Stimulated activated CD4-positive, alpha-beta T cell treated with anti-CD3 and anti-CD28 coated beads, Interleukin-12 subunit alpha, Interleukin-12 subunit beta, amount 100 ng/mL, for 48 hours (primary cell): ENCODE measurements at places on chromosomes 2 and 18.
A peak's percentile ranks its signal among the peaks of the same experiment; 100 is the strongest.

GRCh38 chr18:3692691-3693090, 242.7 kb downstream of the TGIF1 start:
- DNase-seq, result no peak

DNA sequence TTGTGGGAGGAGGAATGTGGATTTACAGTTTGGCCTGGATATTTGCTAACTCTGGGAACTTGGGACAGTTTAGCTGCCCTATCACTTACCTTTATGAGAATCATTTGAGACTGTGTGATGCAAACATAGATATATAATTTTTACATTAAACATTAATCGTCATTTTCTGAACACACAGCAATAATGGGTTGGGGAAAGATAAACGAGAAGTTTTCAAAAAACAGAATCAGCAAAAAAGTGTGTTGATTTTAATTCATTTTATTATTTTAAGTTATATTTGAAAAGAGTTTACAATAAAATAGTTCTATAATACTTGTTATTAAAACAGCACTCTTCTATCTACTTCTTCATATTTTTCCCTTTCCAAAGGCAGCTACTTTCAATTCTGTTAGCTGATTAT, 813.3 kb downstream of the SLC4A3 start:
- no peak for DNase-seq

DNA sequence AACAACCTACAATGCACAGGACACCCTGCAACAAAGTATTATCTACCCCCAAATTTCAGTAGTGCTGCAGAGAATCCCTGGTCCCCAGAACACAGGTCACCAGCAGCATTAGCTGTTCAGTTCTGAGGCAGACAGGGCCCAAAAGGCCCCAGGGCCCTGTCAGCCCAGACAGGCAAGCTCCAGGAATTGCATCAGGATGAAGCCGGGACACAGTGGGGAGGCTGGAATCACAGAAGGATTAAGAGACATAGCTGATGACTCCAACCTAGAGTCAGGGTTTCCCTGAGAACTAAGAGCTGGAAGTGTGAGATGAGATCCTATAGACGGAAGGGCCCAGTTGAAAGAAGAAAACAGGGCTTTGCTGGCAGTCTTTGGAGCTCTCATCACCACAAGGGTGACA, 148.1 kb downstream of the GALNT14 start:
- DNase-seq, result no peak

- DNase-seq, result no peak
Observed at GRCh38 chr2:137987011-137987410, 22.7 kb downstream of the HNMT start.

GRCh38 chr18:35028536-35028935, 12.7 kb upstream of the MAPRE2 start:
- DNase-seq, result no peak

GRCh38 chr18:5302606-5303005, 7.1 kb upstream of the ZBTB14 start:
- no peak for DNase-seq

- DNase-seq, result no peak
Observed at GRCh38 chr18:49835405-49835804, 22.1 kb upstream of the ACAA2 start.

DNA sequence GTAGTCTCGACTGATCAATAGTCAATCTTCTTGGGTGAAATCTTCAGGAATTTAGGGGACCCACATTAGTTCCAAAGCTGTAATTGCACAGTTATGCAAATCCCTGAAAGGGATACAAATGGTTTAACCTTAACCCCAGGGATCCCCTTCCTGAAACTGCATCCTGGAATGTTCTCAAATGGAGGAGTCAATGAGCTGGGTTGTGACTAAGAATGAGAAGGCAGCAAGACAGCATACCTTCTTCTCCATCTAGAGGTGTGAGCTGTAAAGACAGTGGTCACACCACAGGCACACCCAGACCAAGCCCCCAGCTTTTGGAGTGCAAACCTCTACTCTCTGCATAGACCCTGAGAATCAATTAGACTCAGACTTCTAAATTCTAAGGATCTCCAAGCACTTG, 164.7 kb upstream of the MEIS1 start:
- no peak for DNase-seq

- no peak for DNase-seq
Observed at GRCh38 chr2:190696792-190697398, 48.0 kb downstream of the NAB1 start.

- peak; percentile 46 for DNase-seq
Observed at GRCh38 chr2:234292205-234292961, 204.5 kb downstream of the ARL4C start.

GRCh38 chr2:95284886-95285541, 10.8 kb downstream of the PROM2 start:
- no peak for DNase-seq

- no peak for DNase-seq
Observed at GRCh38 chr2:133122529-133122928, 445.7 kb downstream of the NCKAP5 start.

DNA sequence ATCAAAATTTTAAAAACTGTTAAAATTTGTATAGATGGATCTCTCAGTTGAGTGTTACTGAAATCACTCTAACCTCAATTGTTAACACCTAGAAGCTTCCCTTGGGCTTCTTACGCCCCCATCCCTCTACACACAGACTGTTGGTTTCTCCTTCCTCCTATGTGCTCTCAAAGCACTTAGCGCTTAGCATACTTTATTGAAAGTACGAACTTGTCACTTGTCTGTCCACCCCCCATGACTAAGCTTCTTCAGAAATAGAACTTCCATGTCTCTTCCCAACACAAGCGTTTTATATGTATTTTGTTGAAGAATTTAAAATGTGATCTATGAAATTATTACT, 441 bp downstream of the MPHOSPH10 start:
- no peak for DNase-seq

DNA sequence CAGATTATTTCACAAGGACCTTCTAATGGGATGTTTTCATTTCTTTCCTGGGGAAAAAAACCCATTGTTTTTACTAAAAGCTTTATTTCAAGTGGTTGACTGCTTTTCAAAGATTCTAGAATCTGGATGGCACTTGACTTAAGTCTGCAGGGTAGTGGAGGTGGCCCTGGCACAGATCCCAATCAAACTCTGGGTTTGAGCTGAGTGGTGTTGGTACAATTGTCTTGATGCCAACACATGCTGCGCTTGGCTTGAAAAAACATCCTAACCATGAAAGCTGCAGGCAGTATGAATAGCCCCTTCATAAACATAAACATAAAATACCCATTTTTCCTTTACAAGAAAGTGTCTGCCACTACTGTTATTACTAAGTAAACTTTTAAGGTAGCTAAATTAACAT, 3.6 kb downstream of the PAPOLG start:
- no peak for DNase-seq

DNA sequence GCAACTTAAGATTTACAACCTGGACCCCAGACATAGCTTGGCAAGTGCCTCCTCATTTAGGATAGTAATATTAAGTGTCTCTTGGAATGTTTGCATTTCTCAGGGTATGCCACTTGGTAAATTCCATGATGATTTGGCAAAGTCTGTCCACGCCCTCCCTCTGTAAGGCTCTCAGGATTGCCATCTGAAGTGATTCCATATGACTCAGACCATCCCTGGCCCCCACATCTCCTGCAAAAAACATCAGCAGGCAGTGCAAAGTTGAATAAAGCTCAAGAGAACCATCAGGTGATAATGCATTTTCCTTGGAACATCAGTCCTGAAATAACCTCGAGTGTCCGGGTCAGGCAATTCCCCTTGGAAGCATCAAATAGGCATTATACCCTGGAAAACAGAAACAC, 27.1 kb upstream of the PIEZO2 start:
- no peak for DNase-seq

- no peak for DNase-seq
Observed at GRCh38 chr2:58341047-58341446, 99.9 kb upstream of the FANCL start.

DNA sequence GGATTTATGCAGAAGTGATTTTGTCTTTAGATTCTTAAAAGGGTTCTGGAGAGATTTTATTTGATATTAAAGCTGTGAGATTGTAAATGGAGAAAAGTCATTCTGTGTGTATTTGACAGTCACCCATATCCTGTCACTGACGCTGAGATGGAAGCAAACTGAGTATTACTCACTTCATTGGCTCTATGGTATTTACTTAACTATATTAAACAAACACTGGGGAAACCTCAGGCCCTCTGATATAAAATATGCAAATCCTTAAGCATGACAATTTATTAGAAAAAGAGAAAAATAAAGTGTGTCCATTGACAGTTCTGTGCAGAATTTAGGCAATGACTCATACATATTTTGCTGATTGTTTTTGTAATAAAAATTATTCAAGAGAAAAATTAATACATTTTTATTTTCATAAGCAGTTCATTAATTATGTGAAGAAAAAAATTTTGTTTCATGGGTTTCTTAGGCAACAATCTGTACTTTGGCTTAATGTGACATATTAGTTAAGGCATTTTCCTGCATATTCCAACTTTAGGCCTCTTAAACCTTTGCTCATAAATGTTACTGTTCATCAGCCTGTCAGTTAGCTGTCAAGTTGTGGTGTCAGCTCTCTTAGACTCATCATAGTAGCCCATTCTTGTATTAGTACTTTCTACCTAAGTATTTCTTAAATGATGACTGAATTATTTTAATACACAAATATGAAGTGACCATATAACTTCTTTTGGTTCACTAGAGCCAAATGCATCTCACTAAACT, 99.9 kb downstream of the PARD3B start:
- no peak for DNase-seq

DNA sequence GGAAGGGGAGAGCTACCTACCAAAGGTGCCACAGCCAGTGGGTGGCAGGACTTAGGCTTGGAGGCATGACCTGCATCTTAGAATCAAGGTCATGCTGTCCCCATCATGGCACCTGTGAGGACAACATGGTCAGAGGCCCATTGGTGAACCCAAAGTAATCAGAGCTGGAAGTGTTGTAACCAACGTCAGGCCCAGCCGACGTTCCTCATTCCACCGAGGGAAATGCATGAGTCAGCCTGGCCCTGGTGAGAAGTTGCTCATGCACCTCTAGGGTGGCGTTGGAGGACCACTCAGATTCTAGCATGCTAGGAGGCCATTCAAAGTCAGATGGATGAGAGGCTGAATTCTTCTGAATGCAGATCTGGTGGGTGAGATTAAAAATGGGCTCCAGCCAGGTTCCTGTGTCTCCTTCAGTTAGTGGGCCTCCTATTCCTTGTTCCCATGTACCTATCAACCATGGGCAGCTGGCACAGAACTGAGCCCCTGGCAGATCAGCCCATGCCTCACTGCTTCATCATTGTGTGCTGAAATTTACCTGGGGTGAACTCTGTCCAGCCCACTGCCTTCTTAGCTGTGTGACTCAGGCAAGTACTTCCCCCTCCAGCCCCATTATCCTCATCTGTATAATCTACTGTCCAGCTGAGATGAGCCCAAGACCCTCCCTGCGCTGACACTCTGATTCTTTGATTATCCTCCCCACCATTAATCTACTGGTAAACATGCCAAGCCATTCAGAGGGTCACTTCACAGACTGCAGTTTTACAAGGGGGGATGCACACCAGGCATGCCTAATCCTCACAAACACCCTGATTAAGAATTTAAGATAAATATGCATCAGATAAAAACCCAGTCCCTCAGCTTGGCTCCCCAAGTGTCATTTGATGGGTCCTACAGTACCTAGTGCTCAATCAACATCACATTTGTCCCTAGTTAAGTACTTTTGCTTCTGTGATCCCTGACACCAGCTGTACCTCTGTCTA, 14.0 kb downstream of the SLC14A2 start:
- no peak for DNase-seq

GRCh38 chr2:162258686-162259085, 15.4 kb upstream of the FAP start:
- DNase-seq, result no peak

GRCh38 chr2:69382547-69382946, 4.5 kb downstream of the GFPT1 start:
- DNase-seq, result no peak

DNA sequence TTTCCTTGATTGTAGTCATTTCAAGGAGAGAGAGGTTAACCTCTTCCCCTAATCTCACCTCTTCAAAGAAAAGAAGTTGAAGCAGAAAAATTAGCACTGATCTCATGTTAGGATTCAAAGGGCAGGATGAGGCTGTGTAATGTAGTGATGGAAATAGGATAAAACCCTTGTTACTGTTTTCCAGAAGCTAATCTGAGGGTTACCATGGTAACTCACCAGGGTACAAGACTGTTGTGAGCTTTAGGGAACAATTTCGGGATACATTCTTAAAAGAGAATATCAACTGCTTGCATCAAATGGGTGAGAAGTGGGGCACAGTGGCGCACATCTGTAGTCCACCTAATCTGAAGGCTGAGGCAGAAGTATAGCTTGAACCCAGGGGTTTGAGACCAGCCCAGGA, 64.9 kb upstream of the SLC39A10 start:
- DNase-seq, result no peak

GRCh38 chr2:189350540-189351209, 90.6 kb upstream of the WDR75 start:
- DNase-seq, result no peak

DNA sequence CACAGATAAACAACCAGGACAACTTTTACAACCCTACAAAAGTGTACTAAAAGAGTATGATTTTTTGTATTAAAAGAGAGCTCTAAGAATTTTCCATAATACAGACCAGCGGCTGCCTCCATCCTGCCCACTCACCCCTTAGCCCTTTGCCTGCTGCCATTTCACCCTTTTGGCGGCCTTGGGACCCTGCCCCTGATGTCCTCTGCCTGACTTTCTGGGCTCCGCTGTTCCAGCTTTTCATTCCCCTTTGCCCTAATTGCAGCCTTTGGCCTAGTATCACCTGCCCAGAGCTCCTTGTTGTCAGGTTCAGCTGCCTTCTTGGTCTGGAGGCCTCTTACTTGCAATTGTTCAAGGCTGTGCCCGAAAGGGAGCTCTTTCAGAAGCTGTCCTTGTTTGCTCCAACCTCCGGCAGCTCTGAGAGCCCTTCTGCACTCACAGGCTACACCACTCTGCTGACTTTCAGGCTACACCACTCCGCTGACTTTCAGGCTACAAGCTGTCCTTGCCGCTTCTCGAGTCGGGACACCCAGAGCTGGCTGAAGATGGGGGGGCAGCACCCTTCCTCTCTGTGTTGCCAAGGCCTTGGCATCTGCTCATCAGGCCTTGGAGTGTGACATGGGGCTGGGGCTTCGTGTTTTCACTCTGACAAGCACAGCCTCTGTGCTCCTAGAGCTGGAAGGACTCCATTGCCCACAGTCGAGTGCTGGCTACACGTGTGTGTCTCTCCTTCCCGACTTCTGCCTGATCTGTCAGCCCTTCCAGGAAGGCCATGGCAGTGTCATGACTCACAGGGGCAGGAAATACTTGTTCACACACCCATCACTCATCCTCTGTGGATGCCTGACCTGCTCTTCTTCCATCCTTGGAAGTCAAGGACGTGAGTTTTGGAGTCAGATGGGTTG, 43.1 kb upstream of the HDAC4 start:
- no peak for DNase-seq
